H1 (cell line): ENCODE measurements at places on chromosomes 6 and 20. TPM values are rescaled to one million over a fixed set of nuclear protein-coding genes. Genes with fewer than 3 reads are reported as not detected.

ACTL10 gene
- polyA plus RNA-seq = 0.20 and 0.26 TPM in 2 replicates

OR2H1 gene
- not detected in 2 replicates for polyA plus RNA-seq

ECT2L gene
- not detected in 2 replicates for polyA plus RNA-seq

IRF4 gene
- 0.77 and 1.1 TPM in 2 replicates for polyA plus RNA-seq

SMOC2 gene
- polyA plus RNA-seq = 8.5 TPM in 2 replicates

TXLNB gene
- 0.05 and 0.08 TPM in 2 replicates for polyA plus RNA-seq

NR2E1 gene
- not detected in 2 replicates for polyA plus RNA-seq

DNA sequence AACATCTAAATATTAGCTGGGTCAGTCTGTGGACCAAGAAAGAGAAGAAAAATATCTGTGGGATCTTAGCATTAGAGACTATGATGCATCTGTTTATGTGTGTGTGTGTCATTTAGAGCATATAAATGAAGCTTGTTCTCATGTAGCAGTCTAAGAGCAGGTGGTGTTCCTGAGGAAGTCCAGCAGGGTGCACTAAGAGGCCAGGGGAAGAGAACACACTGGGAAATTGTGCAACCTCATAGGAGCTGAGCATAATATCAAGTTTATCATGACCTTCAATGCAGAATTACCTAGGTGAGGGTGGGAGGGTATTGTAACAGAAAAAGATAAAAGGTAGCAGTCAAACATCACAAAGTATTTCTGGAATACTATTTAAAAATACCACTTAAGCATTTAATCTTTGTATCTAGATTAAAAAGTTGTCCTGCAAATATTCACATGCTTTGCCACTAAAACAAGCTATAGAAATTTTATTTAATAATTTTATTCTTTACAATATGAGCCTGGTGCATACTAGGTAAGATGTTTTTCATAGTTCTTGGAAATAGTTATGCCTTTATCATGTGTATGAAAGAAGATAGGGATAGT, 80.5 kb downstream of the SMPDL3A start:
- no peaks in the 10 kb centered on the region for H3K36me3 ChIP-seq
- DNase-seq = no peak
- no peaks in the 10 kb centered on the region for H3K4me1 ChIP-seq
- H3K27me3 ChIP-seq = no peaks in the 10 kb centered on the region
- no peak overlapping the region for H3K4me3 ChIP-seq

DNA sequence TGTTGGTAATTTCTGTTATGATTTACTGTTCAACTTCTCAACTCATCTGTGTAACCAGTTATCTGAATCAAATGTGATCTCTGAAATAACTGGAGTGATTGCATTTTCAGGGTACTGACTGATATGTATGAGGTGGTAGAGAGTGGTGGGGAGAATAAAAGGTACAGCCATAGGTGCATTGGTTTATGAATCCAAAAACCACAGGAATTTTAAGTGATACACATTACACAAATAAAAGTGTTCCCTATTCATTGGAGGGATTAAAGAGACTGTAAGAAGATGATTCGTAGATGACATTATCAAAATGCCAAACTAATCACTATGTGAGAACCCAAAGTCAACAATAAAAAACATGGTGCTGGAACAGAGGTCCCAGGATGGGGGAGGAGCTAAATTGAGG, 158.7 kb upstream of the RSPO3 start:
- no peaks in the 10 kb centered on the region for H3K36me3 ChIP-seq
- H3K27ac ChIP-seq = no peak overlapping the region
- H3K27me3 ChIP-seq = no peaks in the 10 kb centered on the region
- H3K4me1 ChIP-seq = no peaks in the 10 kb centered on the region; the same call in 1 of the 2 replicates
- DNase-seq = no peak

DNA sequence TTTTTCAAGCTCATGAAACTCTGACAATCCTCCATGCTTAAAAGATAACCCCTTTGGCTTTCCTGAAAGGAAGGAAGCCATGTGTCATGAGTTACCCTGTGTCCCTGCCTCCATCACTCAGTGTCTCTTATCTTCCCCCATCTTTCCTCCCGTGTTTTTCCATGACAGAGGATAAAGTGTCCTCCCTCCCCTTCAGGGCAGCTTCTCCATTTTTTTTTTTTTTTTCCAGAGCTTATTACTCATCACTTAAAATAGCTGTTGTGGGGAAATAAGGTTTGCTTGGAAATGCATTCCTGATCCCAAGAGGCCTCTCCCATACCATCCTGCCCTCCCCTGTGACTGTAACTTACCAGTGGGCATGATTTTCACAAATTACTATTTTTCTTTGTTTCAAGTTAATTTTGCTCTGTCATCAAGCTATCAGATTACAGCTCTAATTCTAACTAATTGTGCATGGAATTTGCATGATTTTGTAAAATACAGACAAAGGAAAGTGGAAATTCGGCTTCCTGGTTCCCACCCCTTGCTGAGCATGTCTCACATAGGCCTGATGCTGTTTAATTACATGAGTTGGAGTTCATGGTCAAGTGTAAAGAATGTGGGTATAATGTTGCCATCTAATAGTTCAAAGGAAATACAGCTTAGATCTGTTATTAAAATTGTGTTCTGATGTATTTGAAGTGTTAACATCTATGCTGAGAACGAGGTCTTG, 614.5 kb upstream of the FLRT3 start:
- H3K27me3 ChIP-seq = no peaks in the 10 kb centered on the region
- H3K4me3 ChIP-seq = no peak overlapping the region
- H3K4me1 ChIP-seq = peaks cover 17% of the 10 kb centered on the region; the same call in 1 of the 2 replicates
- H3K36me3 ChIP-seq = no peaks in the 10 kb centered on the region
- no peak overlapping the region for H3K27ac ChIP-seq

DNA sequence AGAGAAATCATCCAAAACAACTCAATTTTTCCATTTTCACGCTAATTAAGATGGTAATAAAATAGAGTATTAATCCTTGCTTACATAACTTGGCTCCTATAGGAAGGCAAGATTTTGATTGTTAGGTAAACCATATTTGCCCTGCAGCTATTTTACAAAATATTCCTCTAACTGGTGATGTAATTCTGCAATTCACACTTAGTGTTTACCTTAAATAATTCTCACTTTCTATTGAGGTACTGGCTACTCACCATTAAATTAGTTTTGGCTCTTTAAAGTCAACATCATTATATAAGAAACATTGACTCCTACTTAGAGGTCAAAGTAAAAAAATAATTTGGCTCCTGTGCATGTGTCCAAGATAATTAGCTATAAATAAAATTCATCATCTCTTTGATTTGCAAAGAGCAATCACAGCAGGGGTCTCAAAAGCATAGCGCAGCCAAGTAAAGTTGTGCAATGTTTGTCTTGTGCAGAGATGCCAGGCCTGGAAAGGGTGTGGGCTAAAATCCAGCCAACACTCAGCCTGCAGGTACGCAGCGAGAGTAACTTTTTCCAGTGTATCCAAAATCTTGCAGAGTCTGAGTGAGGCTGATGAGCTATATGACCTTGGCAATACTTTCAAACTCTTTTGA, 501.2 kb downstream of the MMUT start:
- H3K27ac ChIP-seq = no peak overlapping the region
- no peak overlapping the region for H3K4me3 ChIP-seq
- no peaks in the 10 kb centered on the region for H3K36me3 ChIP-seq
- DNase-seq = no peak
- H3K4me1 ChIP-seq = no peaks in the 10 kb centered on the region

- no peaks in the 10 kb centered on the region for H3K36me3 ChIP-seq
- no peaks in the 10 kb centered on the region for H3K27me3 ChIP-seq
- no peak overlapping the region for H3K27ac ChIP-seq
- no peak for DNase-seq
- H3K4me3 ChIP-seq = peak overlapping the region; percentile 43; the same call in 1 of the 2 replicates
Measured at GRCh38 chr6:73299151-73299971, 36.4 kb upstream of the KHDC1 start.

DNA sequence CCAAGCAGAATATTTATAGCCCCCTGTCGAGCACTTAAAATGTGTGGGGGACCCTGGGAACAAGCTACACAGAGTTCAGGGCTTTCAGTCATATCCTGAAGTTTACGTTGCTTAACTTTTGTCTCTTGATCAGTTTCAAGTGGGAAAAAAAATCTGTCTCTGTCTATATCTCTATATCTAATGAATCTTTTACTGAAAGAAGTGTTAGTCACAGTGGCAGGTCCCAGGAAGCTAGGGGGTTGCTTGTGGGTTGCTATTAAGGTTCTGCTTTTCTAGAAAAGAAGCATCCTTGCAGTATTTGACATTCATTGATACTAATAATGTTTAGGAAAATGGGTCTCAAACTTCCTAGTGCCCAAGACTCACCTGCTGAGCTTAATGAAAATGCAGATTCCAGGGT, 76.7 kb upstream of the CLDN20 start:
- H3K4me1 ChIP-seq = peaks cover 6% of the 10 kb centered on the region
- H3K4me3 ChIP-seq = no peak overlapping the region
- H3K27me3 ChIP-seq = no peaks in the 10 kb centered on the region
- no peaks in the 10 kb centered on the region for H3K36me3 ChIP-seq
- no peak overlapping the region for H3K27ac ChIP-seq

DNA sequence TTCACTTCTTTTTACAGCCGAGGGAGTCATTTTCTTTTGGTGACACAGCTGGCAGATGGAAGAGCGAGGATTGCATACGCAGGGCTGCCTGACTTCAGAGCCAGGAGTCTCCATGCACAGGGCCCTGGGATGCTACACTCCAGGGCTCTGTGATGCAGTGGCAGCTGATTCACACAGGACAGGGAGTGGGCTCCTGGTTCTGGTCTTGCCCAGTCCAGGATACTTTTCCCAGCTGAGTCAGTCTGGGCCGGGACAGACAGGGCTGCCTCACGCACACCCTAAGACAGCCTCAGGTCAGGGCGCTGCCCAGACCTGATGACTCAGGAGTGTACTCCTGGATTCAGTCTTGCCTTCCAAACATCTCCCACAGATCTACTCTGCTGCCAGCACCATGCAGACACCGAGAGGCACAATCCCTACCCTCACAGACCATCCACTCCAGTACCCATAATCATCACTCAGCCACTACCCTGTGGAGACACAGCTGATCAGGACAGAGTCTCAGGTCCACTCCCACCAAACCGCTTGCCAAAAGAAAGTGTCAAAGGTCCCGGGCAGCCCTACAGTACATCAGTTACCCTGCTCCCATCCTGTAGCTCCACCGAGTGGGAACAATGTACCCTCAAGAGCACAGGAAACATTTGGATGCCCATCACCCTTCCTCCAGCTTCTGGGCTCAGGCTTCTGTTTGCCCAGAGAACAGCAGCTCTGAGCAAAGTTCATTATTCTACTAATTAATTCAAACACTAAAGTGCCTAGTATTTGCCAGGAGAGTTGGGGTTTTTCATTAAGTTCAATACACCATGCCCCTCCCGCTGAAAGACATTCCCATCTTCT, 11.5 kb downstream of the SDC4 start:
- peak overlapping the region; percentile 59; the same call in 1 of the 2 replicates for H3K27ac ChIP-seq
- peaks cover 9% of the 10 kb centered on the region for H3K36me3 ChIP-seq
- H3K4me3 ChIP-seq = no peak overlapping the region
- H3K4me1 ChIP-seq = peaks cover 26% of the 10 kb centered on the region
- no peak for DNase-seq

DNA sequence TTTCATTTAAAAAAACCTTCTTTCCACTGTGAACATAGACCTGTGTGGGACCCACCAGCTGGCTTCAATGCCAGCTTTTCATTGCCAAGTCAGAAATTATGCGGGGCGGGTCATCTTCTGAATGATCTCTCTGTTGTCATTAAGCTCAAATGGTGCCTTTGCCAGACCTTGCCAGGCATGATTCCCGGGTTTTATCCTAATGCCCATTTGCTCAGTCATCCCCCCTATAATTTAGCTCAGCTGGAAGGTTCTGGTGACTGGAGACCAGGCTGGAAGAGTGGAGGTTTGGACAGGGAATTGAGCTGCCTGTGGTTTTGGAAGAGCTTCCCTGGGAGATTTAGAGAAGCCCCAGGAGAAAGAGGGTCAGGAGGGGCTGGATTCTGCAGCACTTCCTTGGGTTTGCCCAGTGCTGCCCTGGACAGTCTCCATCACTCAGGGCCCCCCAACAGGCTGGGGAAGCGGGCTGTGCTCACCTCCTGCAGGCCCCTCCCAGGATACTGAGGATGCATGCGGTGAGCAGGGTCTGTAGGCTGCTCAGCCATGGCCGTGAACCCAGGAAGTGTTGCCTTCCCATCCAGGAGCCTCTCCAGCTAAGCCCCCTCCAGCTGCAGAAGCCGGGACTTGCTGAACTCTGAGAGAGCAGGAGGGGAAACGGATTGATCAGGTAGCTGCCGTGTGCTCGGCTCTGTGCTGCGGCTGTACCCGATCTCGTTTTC, 273.0 kb downstream of the CDH4 start:
- H3K27ac ChIP-seq = no peak overlapping the region
- H3K36me3 ChIP-seq = no peaks in the 10 kb centered on the region
- H3K4me1 ChIP-seq = peaks cover 5% of the 10 kb centered on the region; the same call in 1 of the 2 replicates
- H3K4me3 ChIP-seq = no peak overlapping the region

DNA sequence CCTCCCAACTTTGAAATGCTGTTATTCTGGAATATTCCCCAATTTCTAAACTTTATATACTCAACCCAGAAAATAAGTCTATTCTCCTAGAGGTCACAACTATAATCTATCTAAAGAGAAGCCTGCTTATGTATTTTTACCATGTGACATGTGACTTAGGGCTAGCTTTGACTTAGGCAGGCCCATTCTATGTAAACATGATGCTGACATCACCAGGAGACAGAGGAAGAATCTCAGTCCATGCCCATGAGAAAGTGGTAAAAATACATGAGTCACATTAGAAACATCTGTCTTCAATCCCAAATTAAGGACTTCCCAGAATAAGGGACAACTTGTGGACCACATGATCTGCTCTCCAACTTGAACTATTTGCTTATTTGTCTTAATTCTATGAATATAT, 113.6 kb upstream of the ID4 start:
- no peak overlapping the region for H3K4me3 ChIP-seq
- peaks cover 2% of the 10 kb centered on the region for H3K4me1 ChIP-seq
- H3K36me3 ChIP-seq = no peaks in the 10 kb centered on the region
- no peak for DNase-seq
- H3K27me3 ChIP-seq = no peaks in the 10 kb centered on the region
- H3K27ac ChIP-seq = no peak overlapping the region

DNA sequence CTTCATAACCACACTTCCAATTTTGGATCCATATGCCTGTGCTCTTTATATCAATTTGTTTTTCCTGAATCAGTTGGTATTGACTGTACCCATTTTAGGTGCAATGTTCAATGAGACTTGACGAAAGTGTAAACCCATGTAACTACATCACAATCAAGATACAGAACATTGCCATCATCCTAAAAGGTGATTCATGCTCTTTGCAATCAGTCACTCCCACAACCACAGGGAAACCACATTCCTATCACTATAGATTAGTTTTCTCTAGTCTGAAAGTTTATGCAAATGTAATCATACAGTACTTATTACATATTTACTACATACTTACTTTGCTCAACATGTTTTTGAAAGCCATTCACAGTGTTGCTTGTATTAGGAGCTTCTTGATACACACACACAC, 167.4 kb downstream of the ADGRG6 start:
- H3K4me3 ChIP-seq = no peak overlapping the region
- no peaks in the 10 kb centered on the region for H3K36me3 ChIP-seq
- H3K4me1 ChIP-seq = no peaks in the 10 kb centered on the region
- H3K27ac ChIP-seq = no peak overlapping the region
- H3K27me3 ChIP-seq = no peaks in the 10 kb centered on the region

DNA sequence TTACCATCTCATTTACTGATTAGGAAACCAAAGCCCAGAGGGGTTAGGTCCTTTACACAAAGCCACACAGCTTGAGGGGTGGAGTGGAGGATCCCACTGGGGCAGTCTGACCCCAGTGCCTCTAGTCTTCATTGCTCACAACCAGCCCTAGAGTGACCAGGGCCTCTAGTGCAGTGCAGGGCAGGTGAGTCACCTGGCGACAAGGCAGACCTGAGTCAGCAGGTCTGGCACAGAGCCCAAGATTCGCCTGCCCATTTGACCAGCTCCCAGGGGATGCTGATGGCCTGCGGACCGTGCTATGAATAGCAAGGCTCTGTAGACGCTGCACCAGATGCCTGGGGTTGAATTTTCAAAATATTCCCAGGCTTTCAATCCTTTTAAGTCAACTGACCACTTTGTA, 29.9 kb downstream of the CDH26 start:
- H3K4me1 ChIP-seq = peaks cover 5% of the 10 kb centered on the region
- H3K27me3 ChIP-seq = no peaks in the 10 kb centered on the region
- no peaks in the 10 kb centered on the region for H3K36me3 ChIP-seq
- no peak overlapping the region for H3K4me3 ChIP-seq
- DNase-seq = no peak
- no peak overlapping the region for H3K27ac ChIP-seq
